Progenitor cell of endocrine pancreas (in vitro differentiated cells): ENCODE measurements at places on chromosomes 12 and 14. TPM values are rescaled to one million over a fixed set of nuclear protein-coding genes. Genes with fewer than 3 reads are reported as not detected.

- peaks cover 23% of the 10 kb centered on the region for H3K27me3 ChIP-seq
- no peak overlapping the region for H3K27ac ChIP-seq
- H3K4me3 ChIP-seq: no peak overlapping the region
- H3K4me1 ChIP-seq: no peaks in the 10 kb centered on the region
- no peak for DNase-seq
- H3K36me3 ChIP-seq: peaks cover 5% of the 10 kb centered on the region
Observed at GRCh38 chr12:4830556-4831210, 79.0 kb upstream of the KCNA1 start.

- H3K27ac ChIP-seq: no peak overlapping the region
- no peaks in the 10 kb centered on the region for H3K36me3 ChIP-seq
- peaks cover 28% of the 10 kb centered on the region for H3K4me1 ChIP-seq
- no peaks in the 10 kb centered on the region for H3K27me3 ChIP-seq
Observed at GRCh38 chr12:88145567-88146505, 3.7 kb downstream of the TMTC3 start.

GRCh38 chr12:122982477-122982815 is 2.0 kb downstream of the ARL6IP4 start:
- peaks cover 15% of the 10 kb centered on the region for H3K4me1 ChIP-seq
- no peaks in the 10 kb centered on the region for H3K36me3 ChIP-seq
- H3K4me3 ChIP-seq: peak overlapping the region; percentile 60
- H3K27ac ChIP-seq: no peak overlapping the region

CPNE6 gene
- not detected in 2 replicates for total RNA-seq

- no peak overlapping the region for H3K4me3 ChIP-seq
- H3K4me1 ChIP-seq: peaks cover 10% of the 10 kb centered on the region
- H3K36me3 ChIP-seq: peaks cover 2% of the 10 kb centered on the region
- H3K27me3 ChIP-seq: no peaks in the 10 kb centered on the region
- no peak for DNase-seq
Observed at GRCh38 chr12:39868328-39868725, 237.6 kb downstream of the SLC2A13 start.

GRCh38 chr12:60014436-60014835 is 418.6 kb downstream of the SLC16A7 start:
- H3K36me3 ChIP-seq: no peaks in the 10 kb centered on the region
- H3K4me3 ChIP-seq: no peak overlapping the region
- no peak overlapping the region for H3K27ac ChIP-seq

RNASE3 gene
- not detected in 2 replicates for total RNA-seq

KIAA0586 gene
- 17.7 and 19.8 TPM in 2 replicates for total RNA-seq

DNA sequence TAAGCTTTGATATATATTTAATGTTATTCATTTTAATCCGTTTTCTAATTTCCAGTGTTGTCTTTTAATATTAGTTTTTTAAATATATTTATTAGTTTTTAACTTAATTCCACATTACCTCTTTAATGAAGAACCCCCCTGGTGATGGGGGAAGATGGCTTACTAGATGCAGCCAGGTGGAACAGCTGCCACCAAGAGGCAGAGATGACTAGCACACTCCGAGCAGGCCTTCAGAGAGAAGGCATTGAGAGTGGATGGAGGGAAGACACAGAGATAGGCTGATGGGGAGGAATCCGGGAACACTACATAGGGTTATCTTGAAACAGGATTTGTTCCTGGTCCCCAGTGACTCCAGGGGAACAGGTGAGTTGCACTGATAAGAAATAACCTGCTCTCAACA is 771.6 kb downstream of the LRFN5 start:
- H3K4me1 ChIP-seq: no peaks in the 10 kb centered on the region
- no peak for DNase-seq
- no peaks in the 10 kb centered on the region for H3K36me3 ChIP-seq
- H3K27me3 ChIP-seq: no peaks in the 10 kb centered on the region
- no peak overlapping the region for H3K27ac ChIP-seq
- no peak overlapping the region for H3K4me3 ChIP-seq

DNA sequence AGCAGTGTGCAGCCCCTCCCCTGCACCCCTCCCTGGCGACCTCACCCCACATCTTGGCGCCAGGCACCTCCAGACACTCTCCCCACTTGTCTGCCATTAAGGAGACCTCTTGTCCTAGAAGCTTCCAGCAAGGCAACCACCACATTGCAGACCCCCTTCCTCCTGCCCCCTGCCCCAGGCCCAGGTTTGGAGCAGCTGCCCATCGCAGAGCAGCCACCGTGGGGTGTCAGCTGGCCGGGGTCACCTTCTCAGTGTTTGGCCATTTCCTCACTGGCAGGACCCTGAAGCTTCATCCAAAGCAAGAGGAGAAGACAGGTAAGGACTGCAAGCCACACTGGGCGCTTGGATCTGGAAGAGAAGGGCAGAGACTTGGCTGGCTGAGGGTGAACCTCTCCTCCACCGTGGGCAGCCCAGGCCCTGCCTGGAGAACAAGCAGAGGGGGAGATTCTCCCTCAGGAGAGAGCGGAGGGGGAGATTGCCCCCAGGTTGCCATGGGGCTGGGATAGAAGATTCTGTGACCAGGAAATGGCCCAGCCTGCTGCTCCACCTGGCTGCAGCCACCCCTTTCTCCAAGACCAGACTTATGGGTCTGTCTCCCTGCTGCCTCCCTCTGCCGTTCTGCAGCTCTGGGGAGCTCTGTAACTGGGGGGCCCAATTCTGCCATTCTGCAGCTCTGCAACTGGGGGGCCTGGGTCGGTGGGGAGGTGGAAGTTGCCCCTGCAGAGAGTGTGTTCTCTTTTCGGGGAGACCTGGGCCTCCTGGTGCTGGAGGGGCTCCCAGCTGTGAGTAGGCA is 72.9 kb upstream of the C14orf180 start:
- H3K36me3 ChIP-seq: no peaks in the 10 kb centered on the region
- peaks cover 10% of the 10 kb centered on the region for H3K27me3 ChIP-seq
- no peak overlapping the region for H3K4me3 ChIP-seq
- no peak for DNase-seq
- no peaks in the 10 kb centered on the region for H3K4me1 ChIP-seq
- H3K27ac ChIP-seq: no peak overlapping the region

GRCh38 chr12:2083008-2083407 is 30.2 kb downstream of the CACNA1C start:
- peaks cover 2% of the 10 kb centered on the region for H3K27me3 ChIP-seq
- peak overlapping the region; percentile 74 for H3K27ac ChIP-seq
- H3K36me3 ChIP-seq: peaks cover 2% of the 10 kb centered on the region
- DNase-seq: no peak

DNA sequence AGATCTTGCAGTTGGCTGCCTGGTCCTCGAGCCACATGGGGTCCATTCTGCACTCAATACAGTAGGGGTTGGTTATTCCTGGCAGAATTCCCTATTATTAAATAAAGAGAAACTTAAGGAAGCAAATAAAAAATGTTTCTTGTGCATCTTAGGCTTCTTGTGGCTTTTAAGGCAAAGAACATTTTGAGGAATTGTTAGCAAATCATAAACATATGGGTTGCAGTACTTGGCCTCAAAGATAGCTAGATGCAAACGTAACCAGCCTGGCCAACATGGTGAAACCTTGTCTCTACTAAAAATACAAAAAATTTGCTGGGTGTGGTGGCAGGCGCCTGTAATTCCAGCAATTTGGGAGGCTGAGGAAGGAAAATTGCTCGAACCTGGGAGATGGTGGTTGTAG is 50.8 kb upstream of the KCNA5 start:
- H3K4me3 ChIP-seq: no peak overlapping the region
- no peaks in the 10 kb centered on the region for H3K36me3 ChIP-seq
- peaks cover 7% of the 10 kb centered on the region for H3K4me1 ChIP-seq
- no peak for DNase-seq
- peaks cover 58% of the 10 kb centered on the region for H3K27me3 ChIP-seq
- H3K27ac ChIP-seq: no peak overlapping the region

- H3K4me3 ChIP-seq: peak overlapping the region; percentile 57
- peak; percentile 73 for DNase-seq
- H3K36me3 ChIP-seq: peaks cover 2% of the 10 kb centered on the region
- peaks cover 21% of the 10 kb centered on the region for H3K27me3 ChIP-seq
- peaks cover 2% of the 10 kb centered on the region for H3K4me1 ChIP-seq
Observed at GRCh38 chr14:102928412-102929240, 6.2 kb downstream of the AMN start.

- no peak overlapping the region for H3K27ac ChIP-seq
- DNase-seq: no peak
- H3K27me3 ChIP-seq: no peaks in the 10 kb centered on the region
- H3K4me3 ChIP-seq: no peak overlapping the region
- H3K4me1 ChIP-seq: peaks cover 1% of the 10 kb centered on the region
Observed at GRCh38 chr12:105261010-105261409, 25.0 kb upstream of the APPL2 start.

DNA sequence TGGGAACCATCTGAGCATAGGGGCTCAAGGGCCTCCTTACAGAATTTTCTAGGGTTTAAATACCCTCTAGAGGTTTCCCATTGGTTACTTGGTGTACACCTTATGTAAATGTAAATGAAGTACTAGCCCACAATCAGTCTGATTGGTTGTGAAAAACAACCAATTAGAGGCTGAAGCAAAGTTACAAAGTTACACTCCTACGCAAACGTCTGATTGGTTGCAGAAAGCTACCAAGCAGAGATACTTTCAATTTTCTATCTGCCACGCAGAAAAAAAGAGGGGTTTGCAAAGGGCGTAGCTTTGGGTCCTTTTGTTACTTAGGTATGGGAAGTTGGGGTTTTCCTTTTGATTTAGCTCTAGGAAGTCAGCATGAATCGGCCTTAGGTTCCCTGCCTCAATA is 1.8 kb upstream of the TMEM19 start:
- DNase-seq: no peak
- peaks cover 11% of the 10 kb centered on the region for H3K4me1 ChIP-seq
- no peak overlapping the region for H3K4me3 ChIP-seq
- no peaks in the 10 kb centered on the region for H3K36me3 ChIP-seq
- no peak overlapping the region for H3K27ac ChIP-seq

- peaks cover 11% of the 10 kb centered on the region for H3K27me3 ChIP-seq
- H3K36me3 ChIP-seq: no peaks in the 10 kb centered on the region
- no peak overlapping the region for H3K27ac ChIP-seq
- no peak overlapping the region for H3K4me3 ChIP-seq
- H3K4me1 ChIP-seq: peaks cover 2% of the 10 kb centered on the region
Observed at GRCh38 chr14:56487090-56487667, 92.4 kb upstream of the TMEM260 start.

DNA sequence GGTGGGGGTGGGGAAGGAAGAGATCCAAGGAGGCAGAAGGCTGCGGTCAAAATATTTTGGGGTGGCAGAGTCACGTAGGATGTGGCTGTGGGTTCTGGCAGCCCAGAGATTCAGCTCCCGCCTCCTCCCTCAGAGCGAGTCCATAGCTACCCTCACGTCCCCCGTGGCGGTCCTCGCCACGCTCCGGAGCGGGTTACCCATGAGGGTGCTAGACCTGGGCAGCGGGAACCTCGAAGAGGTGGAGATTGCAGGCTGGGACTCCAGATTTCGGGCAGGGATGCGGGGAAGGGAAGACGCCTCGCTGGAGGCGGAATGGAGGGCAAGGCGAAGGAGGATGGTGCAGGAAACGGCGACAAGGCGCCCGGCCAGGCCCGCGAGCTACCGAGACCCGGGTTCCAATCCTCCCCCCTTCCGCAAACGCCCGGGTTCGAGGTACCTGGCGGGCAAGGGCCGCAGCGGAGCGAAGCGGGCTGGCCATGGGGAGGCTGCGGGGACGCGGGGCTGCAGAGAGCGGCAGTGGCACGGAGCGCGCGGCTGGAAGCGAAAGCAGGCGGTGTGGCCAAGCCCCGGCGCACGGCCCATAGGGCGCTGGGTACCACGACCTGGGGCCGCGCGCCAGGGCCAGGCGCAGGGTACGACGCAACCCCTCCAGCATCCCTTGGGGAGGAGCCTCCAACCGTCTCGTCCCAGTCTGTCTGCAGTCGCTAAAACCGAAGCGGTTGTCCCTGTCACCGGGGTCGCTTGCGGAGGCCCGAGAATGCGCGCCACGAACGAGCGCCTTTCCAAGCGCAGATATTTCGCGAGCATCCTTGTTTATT is 46.2 kb downstream of the BCAT1 start:
- H3K4me1 ChIP-seq: peaks cover 8% of the 10 kb centered on the region
- H3K36me3 ChIP-seq: peaks cover 6% of the 10 kb centered on the region
- peak overlapping the region; percentile 76 for H3K4me3 ChIP-seq
- no peak overlapping the region for H3K27ac ChIP-seq
- H3K27me3 ChIP-seq: peaks cover 14% of the 10 kb centered on the region

- no peak overlapping the region for H3K4me3 ChIP-seq
- no peaks in the 10 kb centered on the region for H3K36me3 ChIP-seq
- H3K27me3 ChIP-seq: peaks cover 5% of the 10 kb centered on the region
- H3K4me1 ChIP-seq: no peaks in the 10 kb centered on the region
- DNase-seq: no peak
- H3K27ac ChIP-seq: peak overlapping the region; percentile 56
Observed at GRCh38 chr12:123026094-123026853, 45.8 kb downstream of the ARL6IP4 start.

- H3K4me3 ChIP-seq: peak overlapping the region; percentile 99
- H3K27me3 ChIP-seq: no peaks in the 10 kb centered on the region
- peaks cover 16% of the 10 kb centered on the region for H3K4me1 ChIP-seq
- DNase-seq: no peak
Observed at GRCh38 chr12:95473231-95473883, 595 bp upstream of the METAP2 start.

KRT4 gene
- total RNA-seq: 0.29 and 0.38 TPM in 2 replicates

POLE gene
- 121 and 129 TPM in 2 replicates for total RNA-seq

CBX5 gene
- total RNA-seq: 261 and 271 TPM in 2 replicates

- DNase-seq: no peak
- H3K27me3 ChIP-seq: no peaks in the 10 kb centered on the region
- H3K36me3 ChIP-seq: no peaks in the 10 kb centered on the region
- no peak overlapping the region for H3K27ac ChIP-seq
- H3K4me1 ChIP-seq: no peaks in the 10 kb centered on the region
Observed at GRCh38 chr14:60184905-60185555, 19.8 kb upstream of the DHRS7 start.
